ENCODE measurements at places on chromosomes 13 and 19.

DNA sequence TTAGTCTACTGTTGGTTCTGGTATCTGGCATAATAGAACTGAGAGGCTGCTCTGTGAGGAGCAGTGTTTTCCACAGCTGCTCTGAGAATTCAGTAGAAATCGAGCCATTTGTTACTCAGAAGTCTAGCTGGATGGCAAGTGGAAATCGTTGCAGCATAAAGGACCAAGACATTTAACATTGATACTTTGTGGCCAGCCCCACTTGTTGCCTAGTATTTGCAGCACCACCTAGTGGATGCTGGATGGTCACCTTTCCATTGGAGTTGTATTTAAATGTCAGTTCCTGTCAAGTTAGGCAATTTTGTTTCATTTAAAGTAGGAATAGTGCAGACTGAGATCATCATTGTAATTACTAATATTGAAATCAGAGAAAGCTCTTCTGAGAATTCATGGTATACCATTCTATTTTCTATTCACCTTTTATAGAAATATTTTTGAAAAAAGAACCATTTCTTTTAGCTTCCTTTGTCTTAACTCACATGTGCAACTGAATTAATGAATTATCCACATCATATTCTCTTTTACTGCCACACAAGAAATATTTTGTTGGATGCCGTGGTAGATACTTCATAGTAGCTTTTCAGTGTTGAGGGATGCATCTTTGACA lies 64.6 kb downstream of the PDS5B start:
- peak; percentile 45 for DNase-seq

DNA sequence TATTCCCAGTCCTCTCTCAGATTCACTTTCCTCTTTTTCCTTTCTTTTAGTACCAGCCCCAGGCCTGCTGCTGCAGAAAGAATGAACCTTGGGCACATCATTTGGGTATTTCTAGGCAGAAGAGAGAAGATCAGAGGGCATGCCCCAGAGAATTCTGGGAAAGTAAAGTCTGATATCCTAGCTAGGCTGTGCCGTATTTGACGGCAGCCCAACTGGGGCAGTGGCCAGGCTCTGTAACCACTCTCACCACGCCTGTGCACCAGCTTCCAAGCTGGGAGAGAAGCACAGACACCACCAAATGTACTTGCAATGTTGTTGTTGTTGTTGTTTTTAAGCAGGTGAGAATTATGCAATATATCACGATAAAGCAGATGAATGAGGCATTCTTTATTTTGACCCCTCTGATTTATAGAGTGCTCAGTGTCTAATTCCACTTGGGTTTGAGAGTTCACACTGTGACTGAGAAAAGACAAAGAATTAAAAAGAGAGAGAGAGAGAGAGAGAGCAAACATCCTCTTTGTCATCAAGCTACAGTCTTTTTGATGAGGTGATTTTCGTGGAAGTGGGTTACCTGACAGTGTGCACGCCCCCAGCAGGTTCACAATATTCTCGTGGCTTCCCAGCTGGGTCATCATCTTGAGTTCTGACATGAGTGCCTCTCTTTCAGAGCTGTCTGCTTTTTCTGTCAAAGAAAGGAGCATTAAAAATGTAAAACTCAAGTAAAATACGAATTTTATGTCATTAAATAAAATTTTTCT lies 39.3 kb upstream of the URAD start:
- no peak for DNase-seq

GRCh38 chr13:75587679-75588078 lies 38.1 kb downstream of the UCHL3 start:
- no peak for DNase-seq

DNA sequence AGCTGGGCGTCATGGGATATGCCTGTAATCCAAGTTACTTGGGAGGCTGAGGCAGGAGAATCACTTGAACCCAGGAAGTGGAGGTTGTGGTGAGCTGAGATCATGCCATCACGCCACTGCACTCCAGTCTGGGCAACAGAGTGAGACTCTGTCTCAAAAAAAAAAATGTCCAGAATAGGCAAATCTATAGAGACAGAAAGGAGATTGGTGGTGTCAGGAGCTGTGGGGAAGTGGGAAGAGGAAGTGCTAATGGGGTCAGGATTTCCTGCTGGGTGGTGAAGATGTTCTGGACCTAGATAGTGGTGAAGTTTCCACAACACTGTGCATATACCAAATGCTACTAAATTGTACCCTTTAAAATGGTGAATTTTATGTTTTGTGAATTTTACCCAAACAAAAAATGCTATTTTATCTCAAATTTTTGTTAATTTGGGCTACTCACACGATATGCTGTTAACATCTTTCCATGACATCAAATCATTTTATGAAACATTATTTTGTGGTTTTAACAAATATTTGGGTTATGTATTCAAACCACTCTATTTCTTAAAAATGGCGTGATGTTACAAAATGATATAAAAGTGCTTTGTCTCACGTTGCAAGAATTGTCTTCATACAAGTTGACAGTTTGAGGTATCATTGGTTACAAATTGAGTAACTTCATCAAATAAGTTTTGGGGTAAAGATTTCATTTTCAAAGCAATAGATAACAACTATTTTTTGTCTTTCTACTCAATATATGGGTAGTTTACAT lies 7.4 kb upstream of the CYP4F3 start:
- DNase-seq, result no peak

GRCh38 chr13:44756276-44756810 lies 180.2 kb upstream of the TSC22D1 start:
- no peak for DNase-seq

GRCh38 chr19:47469719-47470118 lies 2.0 kb downstream of the SLC8A2 start:
- DNase-seq, result no peak

- DNase-seq, result no peak
Measured at GRCh38 chr13:54573186-54573585, 1544.6 kb downstream of the OLFM4 start.

- DNase-seq, result no peak
Measured at GRCh38 chr13:69566104-69566716, 541.4 kb upstream of the ATXN8OS start.

- DNase-seq, result no peak
Measured at GRCh38 chr19:1113986-1114483, 10.2 kb downstream of the GPX4 start.

GRCh38 chr13:55234311-55234710 lies 1906.4 kb upstream of the PRR20A start:
- DNase-seq, result no peak

DNA sequence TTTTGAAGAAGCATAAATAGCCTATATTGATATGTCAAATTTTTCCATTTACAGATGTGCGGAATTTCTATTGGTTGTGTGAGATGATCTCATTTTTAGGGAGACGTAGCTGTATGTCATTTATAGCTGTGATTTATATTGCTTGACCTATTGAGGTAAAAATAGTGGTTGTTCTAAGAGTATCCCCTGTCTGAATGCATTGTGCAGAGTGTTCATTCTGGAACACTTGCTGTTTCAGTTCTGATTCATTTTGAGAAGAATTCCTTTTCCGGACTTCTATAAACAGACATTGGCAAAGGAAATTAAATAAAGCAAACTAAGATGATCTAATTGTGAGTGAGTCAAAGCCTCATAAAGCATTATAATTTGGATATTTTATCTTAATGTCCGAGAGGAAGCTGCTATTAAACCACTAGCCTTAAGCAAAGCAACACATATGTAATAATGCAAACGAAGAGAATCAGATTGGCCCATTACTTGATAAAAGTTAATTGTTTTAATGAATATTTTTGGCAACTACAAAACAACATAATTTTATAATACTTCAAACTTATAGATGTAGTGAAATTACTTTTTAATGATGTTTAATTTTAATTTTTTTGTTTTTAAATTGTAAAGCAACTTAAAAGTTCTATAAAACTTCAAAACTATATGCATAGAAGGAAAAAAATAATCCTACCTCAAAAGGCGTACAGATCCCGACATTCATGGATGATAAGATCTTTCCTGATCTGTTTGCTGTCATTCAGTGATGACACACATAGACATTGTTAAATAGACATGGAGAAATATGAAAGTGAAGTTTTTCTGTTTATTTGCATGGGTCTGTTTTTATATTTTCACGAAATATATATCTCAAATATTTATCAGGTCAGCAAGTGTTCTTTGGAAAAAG lies 942.6 kb upstream of the SLC10A2 start:
- peak; percentile 49 for DNase-seq

DNA sequence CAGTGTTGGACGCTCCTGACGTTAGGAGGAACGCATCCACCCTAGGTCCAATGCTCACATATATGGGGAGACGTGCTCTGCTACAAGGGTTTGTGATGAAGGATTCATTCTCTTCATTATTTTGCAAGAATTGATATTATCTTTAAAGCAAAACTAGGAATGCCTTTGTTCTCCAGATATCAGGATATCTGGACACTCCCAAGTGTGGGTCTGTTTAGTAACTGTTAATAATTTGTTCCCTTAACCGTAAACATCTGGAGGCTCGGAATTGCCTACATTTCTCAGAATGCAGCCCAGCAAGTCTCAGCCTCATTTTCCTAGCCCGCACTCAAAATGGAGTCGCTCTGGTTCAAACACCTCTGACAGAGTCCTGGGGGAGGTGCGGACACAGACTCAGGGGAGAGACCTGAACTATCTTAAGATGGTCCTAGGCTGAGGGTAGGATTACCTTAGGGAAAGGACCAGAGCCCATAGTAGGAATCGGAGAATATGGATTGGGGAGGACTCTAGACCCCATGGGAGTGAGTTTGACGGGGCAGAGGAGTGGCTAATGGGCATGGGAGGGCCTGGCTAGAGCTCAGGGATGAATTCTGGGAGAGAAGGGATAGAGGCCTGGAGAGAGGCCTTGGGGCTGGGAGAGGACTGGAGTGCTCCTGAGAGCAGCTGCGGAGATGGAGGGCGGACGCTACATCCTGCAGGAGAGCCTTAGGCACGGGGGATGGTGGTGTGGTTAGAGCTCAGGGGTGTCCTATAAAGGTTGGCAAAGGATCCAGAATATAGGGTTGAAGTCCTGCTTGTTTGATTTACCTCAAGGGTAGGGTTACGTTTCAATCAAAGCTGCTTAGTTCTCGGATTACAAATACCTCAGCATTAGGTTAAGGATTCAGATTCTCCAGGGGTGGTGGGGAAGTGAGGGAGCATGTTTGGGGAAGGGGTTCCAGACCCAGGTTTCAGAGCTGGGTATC lies 43.2 kb downstream of the ZNF331 start:
- no peak for DNase-seq

DNA sequence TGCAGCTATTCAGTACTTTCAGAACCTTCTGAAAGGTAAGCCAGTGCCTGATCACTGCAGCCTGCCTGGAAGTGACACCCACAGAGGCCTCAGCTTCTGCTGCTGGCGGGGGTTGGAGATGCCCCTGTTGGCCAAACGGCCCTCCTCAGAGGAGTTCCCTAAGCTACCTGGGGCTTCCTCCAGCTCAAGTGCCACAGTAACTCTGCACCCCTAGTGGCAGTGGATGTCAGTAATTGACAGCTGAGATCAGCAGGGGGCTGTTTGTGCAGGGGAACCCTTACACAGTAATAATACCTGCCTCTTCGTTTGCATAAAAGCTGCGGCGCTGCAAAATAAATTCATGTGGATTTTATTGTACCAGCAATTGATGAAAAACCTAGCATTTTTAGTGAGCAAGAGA lies 28.9 kb downstream of the TDRD12 start:
- DNase-seq, result no peak
